ENCODE measurements at places on chromosomes 1 and 21.

DNA sequence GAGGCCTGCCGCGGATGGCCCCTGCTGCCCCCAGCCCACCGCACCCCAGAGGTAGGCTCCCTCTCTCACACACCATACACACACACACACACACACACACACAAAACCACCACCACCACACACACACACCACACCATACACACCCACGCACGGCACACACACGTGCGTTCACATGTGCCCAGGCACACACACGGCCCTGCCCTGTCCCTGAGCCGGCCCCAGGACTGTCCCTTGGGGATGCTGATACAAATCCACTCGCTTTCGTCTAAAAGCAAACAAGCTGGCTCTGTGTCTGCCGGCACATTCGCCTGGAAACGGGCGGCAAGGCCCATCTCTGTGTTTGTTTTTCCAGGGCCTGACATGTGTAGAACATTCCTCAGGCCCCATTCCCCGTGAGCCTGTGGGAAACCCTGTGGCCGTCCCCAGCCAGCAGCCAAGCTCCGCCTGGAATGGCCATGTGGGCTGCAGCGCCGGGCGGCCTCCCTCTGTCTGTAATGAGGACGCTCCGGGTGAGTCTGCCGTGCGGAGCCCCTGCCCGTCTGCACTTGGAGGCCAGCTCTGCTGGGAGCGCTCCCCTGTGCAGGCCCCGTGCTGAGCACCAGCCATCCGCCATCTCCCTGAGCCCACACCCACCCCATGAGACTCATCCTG, 67.4 kb downstream of the DMRTB1 start:
- H3K4me3 ChIP-seq = no peak overlapping the region
- no peak overlapping the region for H3K27ac ChIP-seq
- no peaks in the 10 kb centered on the region for H3K36me3 ChIP-seq
- H3K4me1 ChIP-seq = no peaks in the 10 kb centered on the region

DNA sequence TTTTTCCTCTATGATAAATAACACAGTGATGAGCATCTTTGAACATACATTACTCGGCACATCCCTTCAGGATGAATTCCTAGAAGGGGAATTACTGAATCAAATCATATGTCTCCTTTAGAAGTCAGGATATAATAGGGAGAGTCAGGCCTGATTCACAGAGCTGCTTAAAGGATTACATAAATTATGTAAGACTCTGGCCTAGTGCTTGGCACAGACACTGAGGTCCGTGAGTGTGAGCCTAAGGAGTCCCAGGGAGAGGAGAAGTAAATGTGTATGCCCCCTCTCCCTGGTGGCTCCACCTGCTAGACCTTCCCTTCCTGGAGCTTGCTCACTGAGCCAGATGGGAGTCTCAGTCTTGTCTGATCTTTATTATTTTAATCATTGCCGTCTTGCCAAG, 8.6 kb upstream of the FOXE3 start:
- no peak overlapping the region for H3K27ac ChIP-seq
- no peak for DNase-seq
- no peaks in the 10 kb centered on the region for H3K4me1 ChIP-seq

DNA sequence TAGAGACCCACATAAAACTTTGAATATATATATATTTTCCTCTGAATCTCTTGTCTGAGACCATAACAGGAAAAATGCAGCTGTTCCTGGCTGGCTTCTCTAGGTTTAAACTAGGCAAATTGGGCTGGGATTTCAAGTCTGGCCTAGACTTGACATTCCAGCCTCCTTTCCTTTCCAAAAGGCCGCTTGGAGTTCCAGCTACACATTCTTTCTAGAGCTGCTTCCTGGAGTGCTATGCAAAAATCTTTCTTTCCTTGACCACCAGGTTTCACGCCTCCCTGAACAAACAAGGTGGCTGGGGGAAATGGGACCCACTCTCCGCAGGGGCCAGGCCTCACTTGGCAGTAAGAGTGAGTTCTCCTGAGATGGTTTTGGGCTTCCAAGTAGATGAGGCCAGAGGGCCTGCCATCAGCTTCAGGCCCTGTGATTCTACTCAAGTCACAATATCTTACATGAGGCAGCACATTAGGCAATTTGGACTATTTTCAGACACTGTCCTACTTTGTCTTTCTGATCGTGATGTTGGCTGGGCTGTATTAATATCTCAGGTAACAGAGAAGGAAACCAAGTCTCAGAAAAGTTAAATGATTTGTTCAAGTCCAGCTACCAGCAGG, 102.4 kb downstream of the FAM78B start:
- DNase-seq = no peak
- no peak overlapping the region for H3K4me3 ChIP-seq
- H3K4me1 ChIP-seq = no peaks in the 10 kb centered on the region
- H3K36me3 ChIP-seq = no peaks in the 10 kb centered on the region

- H3K27me3 ChIP-seq = no peaks in the 10 kb centered on the region
- H3K4me3 ChIP-seq = no peak overlapping the region
- no peak for DNase-seq
- no peak overlapping the region for H3K27ac ChIP-seq
- H3K36me3 ChIP-seq = peaks cover 11% of the 10 kb centered on the region
Measured at GRCh38 chr1:119920104-119920968, 24.0 kb upstream of the ADAM30 start.

GRCh38 chr1:46437723-46438122, 43.6 kb downstream of the FAAH start:
- H3K4me1 ChIP-seq = no peaks in the 10 kb centered on the region
- H3K4me3 ChIP-seq = no peak overlapping the region
- H3K27me3 ChIP-seq = no peaks in the 10 kb centered on the region
- no peaks in the 10 kb centered on the region for H3K36me3 ChIP-seq
- no peak overlapping the region for H3K27ac ChIP-seq

DNA sequence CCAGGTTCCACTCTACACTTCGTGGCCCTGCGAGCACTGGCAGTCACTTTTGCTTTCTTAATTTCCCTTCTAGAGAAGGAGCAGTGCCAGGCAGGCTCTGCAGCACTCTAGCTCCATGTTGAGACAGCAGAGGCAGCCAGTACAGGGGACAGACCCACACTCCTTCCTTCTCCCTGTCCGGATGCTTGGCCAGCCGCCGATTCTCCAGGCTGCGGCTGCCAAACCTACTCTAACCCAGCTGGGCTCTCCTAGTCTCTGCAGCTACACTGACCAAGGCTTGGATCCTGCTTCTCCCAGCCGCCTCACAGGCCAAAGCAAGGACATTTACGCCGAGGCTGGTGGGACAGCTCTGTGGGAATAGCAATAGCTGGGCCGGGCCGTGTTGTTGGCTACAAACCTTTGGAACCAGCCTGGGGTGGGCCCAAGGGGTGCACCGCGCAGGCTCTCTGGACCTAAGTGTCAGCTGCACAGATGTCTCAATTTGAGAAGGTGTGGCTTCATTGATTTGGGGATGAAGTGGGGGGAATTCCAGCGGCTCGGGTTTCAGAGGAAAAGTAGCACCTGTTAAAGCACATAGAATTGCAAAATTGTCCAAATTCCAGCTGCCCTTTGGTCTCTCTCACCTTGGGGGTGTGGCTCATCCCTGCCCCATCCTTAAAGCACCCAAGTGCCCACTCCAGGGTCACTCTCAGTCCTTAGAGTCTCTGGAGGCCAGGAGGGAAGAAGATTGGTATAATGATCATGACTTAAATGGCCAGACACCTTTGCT, 3.2 kb downstream of the BARHL2 start:
- H3K4me1 ChIP-seq = peaks cover 5% of the 10 kb centered on the region
- no peaks in the 10 kb centered on the region for H3K36me3 ChIP-seq

GRCh38 chr1:93614986-93615581, 66.6 kb downstream of the BCAR3 start:
- peak overlapping the region; percentile 42 for H3K27ac ChIP-seq
- H3K4me3 ChIP-seq = no peak overlapping the region
- peaks cover 13% of the 10 kb centered on the region for H3K4me1 ChIP-seq
- no peaks in the 10 kb centered on the region for H3K36me3 ChIP-seq
- H3K27me3 ChIP-seq = no peaks in the 10 kb centered on the region

Data from colonic mucosa (tissue), 4 donors.